ENCODE measurements at places on chromosomes 7 and 10.

DNA sequence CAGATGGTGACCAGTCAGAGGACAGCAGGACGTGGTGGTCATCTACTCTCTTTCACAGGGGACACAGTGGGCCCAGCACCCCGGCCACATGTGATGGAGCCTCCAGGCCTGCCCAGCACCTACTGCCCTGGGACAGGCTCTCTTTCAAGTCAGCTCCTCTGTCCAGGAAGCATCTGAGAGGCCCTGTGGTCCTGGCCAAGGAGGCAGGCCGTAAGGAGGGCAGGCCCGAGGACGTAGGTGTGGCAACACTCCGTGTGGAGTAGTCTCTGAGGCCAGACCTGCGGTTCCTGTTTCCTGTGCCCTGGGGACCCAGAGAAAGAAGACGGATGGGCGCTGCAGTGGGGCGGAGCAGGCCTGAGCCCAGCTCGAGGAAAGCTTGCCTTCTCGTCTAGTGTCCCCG is 179.2 kb downstream of the EBF3 start:
- DNase-seq: no peak

GRCh38 chr7:93026425-93026824 is 91.4 kb downstream of the SAMD9 start:
- DNase-seq: no peak

- no peak for DNase-seq
Observed at GRCh38 chr10:70757856-70758255, 27.3 kb downstream of the TBATA start.

DNA sequence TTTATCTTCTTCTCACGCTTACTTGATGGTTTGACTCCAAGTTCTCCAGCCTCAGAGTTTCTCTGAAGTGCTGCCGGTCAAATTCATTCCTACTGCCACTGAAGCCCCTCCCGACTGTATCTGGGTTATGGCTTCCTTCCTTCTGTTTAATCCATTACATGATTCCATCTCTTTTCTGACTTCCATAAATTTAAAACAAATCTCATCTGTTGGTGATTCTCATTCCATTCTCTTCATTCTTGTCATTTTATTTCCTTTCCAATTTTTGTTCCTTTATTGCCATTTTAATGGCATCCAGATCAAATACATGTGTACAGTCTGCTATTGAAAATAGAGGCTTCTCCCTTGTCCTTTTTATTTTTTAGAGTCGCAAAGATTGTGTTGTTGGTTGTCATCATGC is 25.4 kb upstream of the HIBADH start:
- DNase-seq: no peak

DNA sequence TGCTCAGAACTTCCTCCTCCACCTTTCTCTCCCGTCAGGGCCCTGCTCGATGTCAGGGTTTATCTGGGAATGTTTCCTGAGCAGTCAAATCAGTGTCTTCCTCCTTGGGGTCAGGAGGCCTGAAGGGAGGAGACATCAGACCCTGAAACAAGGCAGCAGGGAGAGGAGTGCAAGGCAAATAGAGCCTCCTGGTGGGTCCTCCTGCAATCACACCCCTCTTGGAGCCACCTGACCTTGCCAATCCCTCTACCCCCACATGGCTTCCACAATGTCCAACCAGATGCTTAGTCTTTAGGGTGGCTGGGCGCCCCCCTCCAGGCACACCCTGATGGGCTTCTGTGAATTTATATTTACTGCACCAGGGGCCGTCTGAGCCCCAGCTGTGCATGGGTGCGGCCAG is 12.2 kb downstream of the GPR26 start:
- DNase-seq: no peak

GRCh38 chr7:115146148-115146547 is 224.3 kb downstream of the MDFIC start:
- DNase-seq: peak; percentile 14

DNA sequence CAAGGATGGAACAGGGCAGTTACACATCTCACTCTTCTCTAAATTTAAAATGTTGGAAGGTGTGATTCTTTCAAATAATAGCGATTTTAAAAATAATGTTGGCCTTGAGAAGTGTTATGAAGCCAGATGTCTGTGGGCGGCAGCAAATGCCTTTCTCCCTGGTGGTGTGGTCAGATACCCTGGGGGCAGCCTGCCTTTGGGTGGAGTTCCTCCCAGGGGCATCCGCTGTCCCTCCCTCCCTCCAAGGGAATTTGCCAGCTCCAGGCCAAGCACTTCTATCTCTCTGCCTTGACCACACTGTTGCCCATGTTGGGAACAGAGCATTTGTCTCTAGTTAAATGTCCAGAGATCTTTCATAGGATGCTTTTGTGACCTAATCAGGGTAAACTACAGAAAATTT is 121.4 kb downstream of the POU6F2 start:
- no peak for DNase-seq

GRCh38 chr7:42023262-42023661 is 213.7 kb downstream of the GLI3 start:
- DNase-seq: no peak

GRCh38 chr7:28533731-28534531 is 121.6 kb downstream of the CREB5 start:
- no peak for DNase-seq

DNA sequence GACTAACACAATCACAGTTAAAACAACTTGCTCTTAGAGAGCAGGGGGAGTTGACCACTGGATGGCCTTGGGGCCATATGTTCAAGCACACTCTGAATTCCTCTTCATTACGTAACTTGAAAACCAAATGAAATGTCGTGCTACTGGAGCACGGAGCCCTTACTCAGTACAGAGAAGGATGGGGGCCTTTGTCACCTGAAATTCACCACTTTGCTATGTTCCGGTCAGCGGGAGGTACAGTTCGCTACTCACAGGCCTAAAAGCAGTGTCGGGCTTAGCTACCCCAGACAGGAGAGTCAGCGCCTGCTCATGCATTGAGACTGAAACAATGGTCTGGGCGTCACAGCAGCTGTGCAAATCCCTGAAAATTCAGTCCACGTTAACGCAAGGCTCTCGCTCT is 39.6 kb downstream of the GLI3 start:
- no peak for DNase-seq

DNA sequence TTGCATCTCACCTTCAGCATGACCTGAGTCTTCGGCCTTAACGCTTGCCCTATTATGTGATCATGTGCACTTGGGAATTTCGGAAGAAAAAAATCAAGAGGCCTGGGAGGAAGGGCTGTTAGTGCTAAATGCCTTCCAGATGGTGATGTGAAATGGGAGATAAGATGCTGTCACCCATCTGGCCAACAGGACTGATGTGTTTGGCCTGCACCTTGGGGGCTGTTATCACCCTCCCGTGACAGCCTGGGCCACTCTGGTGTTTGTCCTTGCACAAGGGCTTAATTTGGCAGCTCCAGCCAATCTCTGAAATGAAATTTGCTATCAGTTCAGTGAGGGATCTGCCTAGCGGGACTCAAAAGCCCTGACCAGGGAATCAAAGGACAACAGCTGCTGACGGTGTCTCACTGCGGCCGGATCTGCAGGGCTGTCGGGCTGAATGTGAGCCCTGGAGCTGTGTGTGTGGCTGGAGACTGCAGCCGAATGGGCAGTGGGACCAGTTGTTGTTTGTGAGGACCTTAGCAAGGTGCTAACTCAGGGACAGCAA is 131.4 kb upstream of the BTBD16 start:
- no peak for DNase-seq

DNA sequence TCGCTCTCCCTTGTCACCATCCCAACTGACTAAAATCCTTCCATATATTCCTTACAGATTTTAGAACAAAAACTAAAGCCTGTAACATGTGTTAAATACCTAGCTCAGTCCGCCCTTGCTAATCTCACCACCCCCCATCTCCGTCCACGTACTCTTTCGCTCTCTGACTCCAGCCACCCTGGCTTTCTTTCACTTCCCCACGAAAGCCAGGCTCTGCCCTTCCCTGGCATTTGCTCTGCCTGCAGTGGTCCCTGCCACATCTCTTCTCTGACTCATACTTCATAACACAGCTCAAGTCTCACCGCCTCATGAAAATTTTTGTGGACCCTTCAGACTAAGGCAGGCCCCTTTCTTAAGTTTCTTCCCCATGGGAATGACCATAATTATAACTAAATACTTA is 11.7 kb upstream of the GPAM start:
- DNase-seq: no peak

GRCh38 chr10:89129911-89130310 is 77.2 kb downstream of the CH25H start:
- peak; percentile 9 for DNase-seq

DNA sequence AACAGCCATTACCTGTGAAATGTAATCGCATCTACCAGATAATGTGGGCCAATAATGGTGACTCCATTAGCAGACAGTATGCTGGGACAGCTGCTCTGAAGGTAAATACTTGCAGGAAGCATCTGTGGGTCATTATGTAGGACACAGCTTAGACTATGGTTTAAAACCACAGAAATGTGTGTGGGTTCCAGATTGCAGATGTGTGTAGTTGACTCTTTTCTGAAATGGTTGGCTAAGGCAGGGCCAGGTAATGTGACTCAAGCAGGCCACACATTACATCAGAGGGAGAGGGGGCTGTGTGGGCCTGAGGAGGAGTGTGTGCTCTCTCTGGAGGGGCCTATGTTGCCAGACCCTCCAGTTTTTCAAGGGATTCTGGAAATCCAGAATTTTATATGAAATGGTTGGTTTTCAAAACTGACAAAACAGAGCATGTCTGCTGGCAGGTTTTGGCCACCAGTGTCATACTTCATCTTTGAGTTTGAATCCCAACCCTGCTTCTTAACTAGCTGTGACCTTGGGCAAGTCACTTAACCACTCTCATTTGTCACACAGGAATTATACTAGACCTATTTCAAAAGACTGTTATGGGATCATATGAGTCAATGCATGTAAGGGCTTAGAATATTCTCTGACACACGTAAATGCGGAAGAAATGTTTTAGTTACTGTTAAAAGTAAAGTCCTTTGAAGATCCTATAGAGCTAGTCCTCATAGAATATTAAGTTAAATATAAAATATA is 64.5 kb downstream of the MCMBP start:
- peak; percentile 15 for DNase-seq

- DNase-seq: no peak
Observed at GRCh38 chr7:105647591-105647990, 66.3 kb upstream of the EFCAB10 start.

GRCh38 chr7:137820156-137820555 is 26.6 kb downstream of the DGKI start:
- no peak for DNase-seq

- DNase-seq: no peak
Observed at GRCh38 chr10:46999217-46999616, 88.0 kb downstream of the PTPN20 start.
